GF-D8 (cell line): ENCODE measurements at places on chromosomes 6 and 20.

DNA sequence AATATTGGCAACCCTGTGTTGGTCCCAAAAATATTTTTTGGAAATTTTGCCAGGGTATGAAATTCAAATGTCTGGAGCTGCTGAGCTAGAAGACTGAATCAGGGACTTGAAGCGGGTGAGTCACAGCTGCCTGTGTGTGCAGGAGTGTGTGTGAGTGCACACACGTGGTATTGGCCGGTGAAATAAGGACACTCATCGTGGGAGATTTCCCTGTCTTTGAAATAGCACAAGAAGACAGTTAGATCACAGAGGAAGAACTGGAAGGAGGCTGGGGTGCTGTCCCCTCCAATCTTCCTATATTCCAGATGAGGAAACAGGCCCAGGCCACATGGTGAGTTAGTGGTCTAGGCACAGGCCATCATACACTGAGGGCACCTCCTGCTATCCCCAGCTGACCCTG is 123.8 kb upstream of the MLN start:
- no peak for DNase-seq

DNA sequence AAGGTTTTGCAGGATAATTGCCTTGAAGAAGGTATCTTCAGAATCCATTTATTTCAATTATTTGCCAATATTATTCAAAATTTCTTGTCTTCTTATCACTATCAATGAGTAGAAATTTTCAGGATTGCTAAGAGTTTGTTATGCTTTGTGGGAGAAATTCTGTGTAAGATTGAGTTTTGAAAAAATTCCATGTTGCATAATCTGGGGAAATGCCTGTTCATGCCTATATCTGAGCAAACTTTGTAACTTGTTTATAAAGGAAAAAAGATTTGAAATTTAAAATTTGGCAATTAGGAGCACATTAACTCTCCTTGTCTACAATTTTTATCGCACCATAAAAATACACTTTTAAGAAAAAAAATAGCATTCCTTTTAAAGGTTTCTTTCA is 39.8 kb upstream of the EDN1 start:
- DNase-seq, result no peak

DNA sequence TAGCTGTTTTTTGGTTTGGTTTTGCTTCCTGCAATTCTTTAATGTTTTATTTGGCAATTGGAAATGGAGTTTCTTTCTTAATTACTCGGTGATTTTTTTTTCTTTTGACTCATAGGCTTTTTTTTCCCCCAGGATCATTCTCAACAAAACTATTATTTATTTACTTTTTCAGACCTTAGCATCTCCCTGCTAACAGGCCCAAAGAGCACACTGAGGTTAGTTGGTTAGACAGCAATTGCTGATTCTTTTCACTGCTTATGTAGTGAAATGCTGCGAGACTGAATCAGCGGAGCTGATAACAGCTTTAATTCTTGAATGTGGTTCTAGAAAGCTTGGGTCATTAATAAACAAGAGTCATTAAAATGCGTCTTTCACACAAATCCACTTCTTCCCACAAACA is 79.1 kb upstream of the ZFP64 start:
- DNase-seq, result no peak

DNA sequence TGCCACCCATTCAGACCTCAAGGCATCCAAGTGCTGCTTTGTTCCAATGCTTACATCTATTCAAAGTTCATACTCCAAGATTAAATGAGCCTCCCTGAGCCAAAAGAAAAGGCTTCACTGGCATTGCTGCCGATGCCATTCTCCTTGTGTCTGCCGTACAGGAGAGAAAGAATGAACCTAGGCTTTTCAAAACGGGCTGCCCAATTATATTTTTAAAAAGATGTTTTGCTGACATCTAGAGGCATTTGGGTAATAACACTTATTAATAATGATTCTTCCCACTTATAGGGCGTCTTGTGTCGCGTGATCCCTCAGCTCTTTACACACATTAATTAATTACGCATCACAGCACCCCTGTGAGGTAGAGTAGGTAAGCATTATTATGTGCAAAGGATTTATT is 545.6 kb downstream of the PKHD1 start:
- DNase-seq, result no peak

- DNase-seq, result no peak
These were observed 17.3 kb upstream of the CCDC167 start for GRCh38 chr6:37516920-37517405.

DNA sequence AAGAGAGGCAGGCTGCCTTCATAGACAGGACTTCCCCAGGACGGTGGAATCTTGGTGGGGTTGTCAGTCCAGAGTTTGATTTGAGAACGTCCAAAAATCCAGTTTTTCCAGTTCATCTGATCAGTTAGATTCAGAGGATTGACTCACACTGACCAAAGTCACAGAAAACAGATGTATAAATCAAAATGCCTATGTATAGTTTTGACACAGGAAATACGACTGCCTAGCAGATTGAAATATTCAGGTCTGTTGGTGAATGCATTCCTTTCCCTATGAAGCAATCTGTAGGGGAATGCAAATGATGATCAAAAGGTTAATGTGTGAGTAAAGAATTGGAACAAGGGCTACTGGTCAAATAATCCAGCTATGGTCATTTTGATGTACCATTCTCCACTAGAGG is 29.7 kb upstream of the GFOD1 start:
- DNase-seq, result no peak

- DNase-seq, result no peak
These were observed 325.0 kb downstream of the PREX1 start for GRCh38 chr20:48502758-48503157.

GRCh38 chr6:116536216-116536621 is 9.3 kb downstream of the TRAPPC3L start:
- no peak for DNase-seq

GRCh38 chr6:39029156-39030011 is 19.2 kb upstream of the GLP1R start:
- no peak for DNase-seq

GRCh38 chr6:108484016-108484415 is 76.7 kb upstream of the FOXO3 start:
- DNase-seq, result no peak

- DNase-seq, result peak; percentile 92
These were observed 9.4 kb downstream of the ACSS1 start for GRCh38 chr20:25048519-25048952.

DNA sequence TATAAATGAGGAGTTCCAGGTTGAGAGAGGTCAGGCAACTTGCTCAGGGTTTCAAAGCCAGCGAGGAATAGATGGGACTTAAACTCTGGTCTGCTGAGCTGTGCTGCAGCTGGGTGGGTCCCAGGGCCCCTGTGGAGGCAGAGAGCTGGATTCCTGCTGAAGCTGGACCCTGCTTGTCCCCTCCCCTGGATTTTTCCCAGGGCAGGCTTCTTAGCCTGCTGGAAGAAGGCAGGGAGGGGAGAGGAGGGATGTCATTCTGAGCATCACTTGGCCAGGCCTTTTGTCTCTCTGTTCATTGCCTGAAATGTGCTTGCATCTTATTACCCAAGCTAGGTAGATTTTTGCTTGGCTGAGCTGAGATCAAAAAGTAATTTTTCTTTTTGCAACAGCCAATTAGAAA is 133.7 kb downstream of the DHX35 start:
- DNase-seq, result no peak

DNA sequence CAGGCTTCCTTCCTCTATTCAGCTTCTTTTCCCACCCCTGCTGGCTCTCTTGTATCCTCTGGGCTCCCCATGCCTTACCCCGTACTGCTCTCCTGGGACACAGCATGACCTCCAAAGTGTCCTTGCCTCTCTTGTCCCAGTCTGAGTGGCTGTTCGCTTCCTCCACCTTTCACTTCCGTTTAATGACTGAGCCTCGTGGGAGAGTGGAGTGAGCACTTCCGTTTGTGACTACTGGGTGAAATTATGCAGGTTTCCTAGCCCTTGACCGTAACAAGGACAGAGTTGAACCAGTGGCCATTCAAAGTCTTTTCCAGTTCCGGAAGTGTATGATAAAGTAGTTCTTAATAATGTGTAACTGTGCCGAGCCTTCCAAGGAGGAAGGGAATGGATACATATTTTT is 109.2 kb downstream of the ARID1B start:
- no peak for DNase-seq

GRCh38 chr20:33005132-33005566 is 916 bp upstream of the SUN5 start:
- no peak for DNase-seq

DNA sequence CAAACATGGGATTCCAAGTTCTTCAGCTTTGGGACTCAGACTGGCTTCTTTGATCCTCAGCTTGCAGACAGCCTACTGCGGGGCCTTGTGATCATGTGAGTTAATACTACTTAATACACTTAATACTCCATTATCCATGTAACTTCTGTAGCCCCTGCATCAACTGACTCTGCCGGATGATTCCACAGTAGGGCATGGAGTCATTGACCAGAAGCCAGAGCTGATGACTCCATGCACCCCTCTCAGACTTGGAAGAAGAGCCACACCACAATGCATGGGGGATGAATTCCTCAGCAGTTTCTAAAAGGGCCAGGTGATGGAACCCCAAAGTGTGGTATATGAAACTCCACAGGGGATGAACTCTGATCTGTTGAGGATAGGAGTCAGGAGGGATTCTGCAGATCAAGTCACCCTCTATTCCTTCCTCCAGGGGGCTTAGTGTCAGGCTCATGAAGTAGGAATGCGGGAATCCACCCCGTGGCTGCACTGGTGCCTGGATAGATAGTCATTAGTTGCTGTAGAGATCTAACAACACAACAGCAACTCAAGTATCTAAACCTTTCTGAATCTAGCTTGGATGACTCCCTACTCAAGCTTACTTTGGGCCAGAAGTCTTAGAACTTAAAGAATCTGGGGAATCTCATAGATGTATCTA is 70.2 kb downstream of the GPR6 start:
- DNase-seq, result no peak

DNA sequence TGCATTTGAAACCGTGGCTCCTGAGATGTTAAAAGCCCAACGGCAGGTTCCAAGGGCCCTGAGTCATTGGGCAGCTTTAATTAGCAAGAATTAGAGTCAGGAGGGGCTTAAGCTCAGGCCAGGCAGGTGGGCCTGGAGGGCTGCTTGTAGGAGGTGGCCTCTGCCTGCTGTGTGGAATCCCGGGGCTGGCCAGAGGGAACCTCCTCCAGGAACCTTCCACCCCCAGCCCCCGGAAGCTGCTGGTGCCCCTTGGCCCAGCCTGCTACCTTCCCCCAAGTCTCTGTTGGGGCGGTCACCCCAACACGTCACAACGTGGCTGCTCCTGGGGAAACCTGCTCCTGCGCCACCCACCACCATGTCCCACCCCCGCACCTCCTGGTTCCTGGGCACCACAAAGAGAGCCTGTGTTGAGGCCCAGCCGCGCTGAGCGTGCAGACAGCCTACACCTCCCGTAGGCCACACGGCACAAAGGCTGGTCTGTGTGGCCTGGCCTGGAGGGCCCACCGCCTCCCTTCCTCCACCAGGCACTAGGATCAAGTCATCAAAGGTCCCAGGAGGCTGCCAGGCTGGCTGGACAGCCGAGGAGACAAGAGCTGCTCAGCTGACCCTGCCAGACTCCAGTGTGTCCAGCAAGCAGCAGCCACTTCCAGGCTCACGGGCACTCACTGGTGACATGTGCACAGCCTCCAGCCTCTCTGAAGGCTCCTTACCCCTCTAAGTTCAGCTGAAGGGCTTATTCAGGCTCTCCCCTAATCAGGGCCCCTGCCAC is 86.3 kb downstream of the SNX5 start:
- no peak for DNase-seq

GRCh38 chr6:84227044-84227433 is 404 bp downstream of the CEP162 start:
- no peak for DNase-seq
